HEK293T (cell line): ENCODE measurements at places on chromosomes 6 and 20.

- no peak for DNase-seq
Measured at GRCh38 chr6:94424692-94425091, 1005.3 kb upstream of the EPHA7 start.

DNA sequence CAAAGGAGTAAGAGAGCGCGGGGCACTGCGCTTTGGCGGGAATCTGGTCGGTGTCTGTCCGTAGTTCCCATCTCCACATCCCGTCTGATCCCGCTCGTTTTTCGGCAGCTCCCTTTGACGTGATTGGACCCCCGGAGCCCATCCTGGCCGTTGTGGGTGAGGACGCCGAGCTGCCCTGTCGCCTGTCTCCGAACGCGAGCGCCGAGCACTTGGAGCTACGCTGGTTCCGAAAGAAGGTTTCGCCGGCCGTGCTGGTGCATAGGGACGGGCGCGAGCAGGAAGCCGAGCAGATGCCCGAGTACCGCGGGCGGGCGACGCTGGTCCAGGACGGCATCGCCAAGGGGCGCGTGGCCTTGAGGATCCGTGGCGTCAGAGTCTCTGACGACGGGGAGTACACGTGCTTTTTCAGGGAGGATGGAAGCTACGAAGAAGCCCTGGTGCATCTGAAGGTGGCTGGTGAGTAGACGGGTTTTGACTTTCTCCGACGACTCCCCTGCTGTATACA, 1.4 kb downstream of the BTN1A1 start:
- no peak for DNase-seq

- no peak for DNase-seq
Measured at GRCh38 chr20:10487142-10488136, 52.3 kb downstream of the SLX4IP start.

GRCh38 chr6:31042806-31043205, 32.5 kb downstream of the MUC22 start:
- DNase-seq, result peak; percentile 55

DNA sequence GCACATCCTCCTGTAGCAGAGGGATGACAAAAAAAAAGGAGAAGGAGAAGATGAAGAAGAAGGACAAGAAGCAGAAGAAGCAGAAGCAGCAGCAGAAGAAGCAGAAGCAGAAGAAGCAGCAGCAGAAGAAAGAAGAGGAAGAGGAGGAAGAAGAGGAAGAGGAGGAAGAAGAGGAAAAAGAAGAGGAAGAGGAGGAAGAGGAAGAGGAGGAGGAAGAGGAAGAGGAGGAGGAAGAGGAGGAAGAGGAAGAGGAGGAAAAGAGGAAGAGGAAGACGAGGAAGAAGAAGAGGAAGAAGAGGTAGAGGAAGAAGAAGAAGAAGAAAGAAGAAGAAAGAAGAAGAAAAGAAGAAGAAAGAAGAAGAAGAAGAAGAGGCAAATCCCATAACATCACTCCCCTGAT, 35.0 kb upstream of the AHI1 start:
- DNase-seq, result no peak
